ENCODE measurements at places on chromosomes 1 and 21.
A peak's percentile ranks its signal among the peaks of the same experiment; 100 is the strongest.

GRCh38 chr1:180515857-180516388 lies 13.5 kb upstream of the ACBD6 start:
- DNase-seq, result peak; percentile 32

GRCh38 chr1:212873518-212873917 lies 15.4 kb downstream of the FLVCR1 start:
- DNase-seq, result no peak

DNA sequence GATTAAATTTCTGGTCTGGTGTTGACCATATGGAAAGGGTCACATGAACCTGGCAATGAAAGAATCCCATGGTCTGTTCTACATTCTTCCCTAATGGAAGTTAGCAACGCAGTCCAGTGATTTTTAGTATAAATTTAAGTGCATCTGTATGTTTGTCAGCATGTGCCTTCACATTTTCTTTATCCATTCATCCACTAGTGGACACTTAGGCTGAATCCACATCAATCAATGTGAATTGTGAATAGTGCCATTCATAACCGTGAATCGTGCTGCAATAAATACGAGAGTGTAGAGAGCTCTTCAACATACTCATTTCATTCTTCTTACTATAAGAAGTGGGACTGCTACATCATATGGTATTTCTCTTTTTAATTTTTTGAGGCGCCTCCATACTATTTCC lies 12.7 kb upstream of the IFI16 start:
- DNase-seq, result no peak

- DNase-seq, result no peak
Observed at GRCh38 chr21:31733551-31734149, 1.7 kb upstream of the SCAF4 start.

DNA sequence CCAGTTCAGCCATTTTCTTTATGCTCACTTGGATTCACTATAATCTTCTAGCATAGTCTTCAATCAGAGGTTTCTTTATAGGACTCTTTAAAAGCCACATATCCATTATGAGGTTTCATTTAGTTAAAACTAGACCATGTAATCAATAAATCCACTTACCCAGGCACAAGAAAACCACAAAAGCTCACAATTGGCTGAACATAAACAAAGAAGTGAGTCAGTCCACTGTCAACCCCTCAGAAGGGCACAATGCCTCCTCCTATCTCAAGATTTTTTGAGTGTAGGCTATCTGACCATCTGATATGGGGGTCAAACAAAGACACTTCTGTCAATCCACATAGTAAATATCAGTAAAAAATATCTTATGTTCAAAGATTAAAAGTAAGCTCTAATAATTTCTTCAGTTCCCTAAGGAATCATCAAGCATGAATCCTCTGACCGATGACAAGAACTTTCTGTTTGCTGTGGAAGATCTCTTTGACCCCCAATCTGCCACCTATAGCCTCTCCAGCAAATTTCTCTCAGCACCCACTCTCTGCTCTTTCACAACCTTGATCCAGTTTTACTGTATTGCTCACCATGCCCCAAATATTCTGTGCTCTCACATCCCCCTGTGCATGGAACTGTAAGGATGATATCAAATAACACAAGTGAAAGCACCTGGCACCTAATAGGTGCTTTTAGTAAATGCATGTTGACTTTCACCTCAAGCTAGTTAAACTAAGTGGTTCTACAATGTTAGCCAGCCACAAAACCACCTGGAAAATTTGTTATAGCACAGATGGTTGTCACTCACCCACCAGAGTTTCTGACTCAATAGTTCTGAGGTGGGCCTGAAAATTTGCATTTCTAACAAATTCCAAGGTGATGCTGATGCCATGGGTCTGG lies 16.7 kb downstream of the RAB3B start:
- DNase-seq, result no peak

GRCh38 chr1:212667223-212668139 lies 32.2 kb downstream of the BATF3 start:
- no peak for DNase-seq

GRCh38 chr1:6127587-6128163 lies 52.4 kb downstream of the CHD5 start:
- DNase-seq, result peak; percentile 64

GRCh38 chr1:228440761-228441500 lies 24.3 kb upstream of the TRIM17 start:
- no peak for DNase-seq

DNA sequence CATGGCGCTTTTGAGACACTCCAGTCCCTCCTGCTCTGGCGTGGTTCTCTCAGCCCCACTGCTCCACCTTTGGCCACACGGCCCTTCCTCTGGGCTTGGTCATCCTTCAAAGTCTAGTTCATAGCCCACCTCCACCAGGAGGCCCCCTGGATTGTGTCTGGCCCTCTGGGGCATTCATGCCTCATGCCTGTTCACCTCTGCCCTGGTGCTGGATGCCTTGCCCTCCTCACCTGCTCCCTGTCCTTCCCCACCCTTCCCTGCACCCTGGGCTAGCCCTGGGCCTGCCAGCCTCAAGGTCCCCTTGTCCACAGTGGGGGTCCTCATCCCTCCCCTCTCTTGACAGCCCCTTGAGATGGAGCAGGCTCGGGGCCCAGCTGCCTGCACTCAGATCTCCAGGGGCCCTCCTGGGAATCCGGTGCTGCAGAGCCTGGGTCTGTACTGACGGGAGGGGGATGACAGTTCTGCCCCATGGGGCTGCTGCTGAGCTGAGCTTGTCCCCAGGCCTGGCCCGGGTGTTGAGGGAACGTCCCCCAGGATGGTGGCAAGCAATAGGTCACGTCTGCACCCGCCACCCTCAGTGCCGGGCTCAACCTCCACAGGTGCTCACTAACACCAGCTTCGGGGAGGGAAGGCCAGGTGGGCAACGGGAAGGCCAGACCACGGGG lies 18.4 kb downstream of the PRXL2B start:
- no peak for DNase-seq

GRCh38 chr1:29436181-29436785 lies 200.0 kb downstream of the PTPRU start:
- DNase-seq, result no peak

GRCh38 chr1:223732993-223733798 lies 20.9 kb downstream of the CAPN2 start:
- DNase-seq, result no peak

GRCh38 chr1:211606914-211607753 lies 28.2 kb upstream of the SLC30A1 start:
- DNase-seq, result no peak

DNA sequence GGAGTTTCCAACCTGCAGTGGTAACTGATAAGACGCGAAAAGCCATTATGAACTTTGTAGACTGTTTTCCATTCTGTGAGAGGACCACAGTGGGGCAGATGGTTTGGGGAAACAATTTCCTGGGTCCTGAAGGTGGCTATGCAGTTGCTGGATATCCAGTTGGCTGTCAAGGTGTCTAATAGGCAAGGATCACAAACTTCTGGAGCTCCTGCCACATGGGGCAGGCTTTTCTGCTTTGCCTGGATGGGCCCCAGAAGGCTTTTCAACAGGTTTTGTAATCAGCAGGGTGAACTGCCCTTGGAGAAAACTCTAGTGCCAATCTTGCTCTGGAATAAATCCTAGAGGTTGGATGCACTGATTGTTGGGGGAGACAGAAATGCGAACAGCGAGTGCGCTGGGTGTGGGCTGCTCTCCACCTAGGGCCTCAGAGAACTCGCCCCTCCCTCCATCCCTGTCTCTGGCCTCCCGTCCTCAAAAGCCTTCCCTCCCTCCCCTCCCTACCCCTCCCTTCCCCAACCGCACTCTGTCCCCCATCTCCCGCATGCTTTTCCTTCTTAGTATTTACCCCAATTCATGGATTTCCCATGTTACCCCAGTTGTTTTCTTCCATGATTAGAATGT lies 210.3 kb upstream of the USP24 start:
- DNase-seq, result no peak

- DNase-seq, result no peak
Observed at GRCh38 chr1:15134285-15134684, 19.3 kb upstream of the TMEM51 start.

Data from stimulated activated CD4-positive, alpha-beta T cell treated with anti-CD3 and anti-CD28 coated beads, Interleukin-4, amount 100 ng/mL, for 4 hours (primary cell).